ENCODE measurements at places on chromosomes 4 and X.
A peak's percentile ranks its signal among the peaks of the same experiment; 100 is the strongest.

GRCh38 chrX:153686711-153687110 lies 1.0 kb upstream of the SLC6A8 start:
- no peak for DNase-seq

DNA sequence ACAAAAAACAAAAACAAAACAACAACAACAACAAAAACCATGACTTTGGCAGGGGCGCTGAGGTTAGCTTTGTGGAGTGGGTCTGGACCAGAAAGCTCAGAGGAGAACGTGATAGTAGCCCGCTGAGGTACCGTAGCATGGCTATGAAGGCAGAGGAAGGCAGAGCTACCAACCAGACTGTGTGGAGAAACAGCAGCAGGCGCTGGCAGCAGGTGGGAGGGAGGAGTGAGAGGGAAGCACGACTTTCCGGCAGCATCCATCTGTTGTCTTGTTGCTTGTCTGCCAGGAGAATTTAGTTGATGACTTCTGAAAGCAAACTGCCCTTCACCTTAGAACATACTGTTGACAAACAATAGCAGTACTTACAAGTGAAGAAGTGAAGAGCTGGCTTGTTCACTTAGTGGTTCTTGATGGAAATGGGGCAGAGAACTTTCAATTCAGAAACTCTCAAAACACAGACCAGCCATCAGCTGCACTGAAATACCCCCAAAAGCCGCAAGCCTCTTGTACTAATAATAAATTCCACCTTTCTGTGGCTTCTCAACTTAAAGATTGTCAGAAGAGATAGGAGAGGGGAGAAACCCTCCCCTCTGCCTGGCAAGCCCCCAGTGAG lies 447.2 kb downstream of the SLITRK2 start:
- DNase-seq, result no peak

- peak; percentile 71 for DNase-seq
Observed at GRCh38 chr4:70183168-70183939, 12.2 kb upstream of the ODAM start.

DNA sequence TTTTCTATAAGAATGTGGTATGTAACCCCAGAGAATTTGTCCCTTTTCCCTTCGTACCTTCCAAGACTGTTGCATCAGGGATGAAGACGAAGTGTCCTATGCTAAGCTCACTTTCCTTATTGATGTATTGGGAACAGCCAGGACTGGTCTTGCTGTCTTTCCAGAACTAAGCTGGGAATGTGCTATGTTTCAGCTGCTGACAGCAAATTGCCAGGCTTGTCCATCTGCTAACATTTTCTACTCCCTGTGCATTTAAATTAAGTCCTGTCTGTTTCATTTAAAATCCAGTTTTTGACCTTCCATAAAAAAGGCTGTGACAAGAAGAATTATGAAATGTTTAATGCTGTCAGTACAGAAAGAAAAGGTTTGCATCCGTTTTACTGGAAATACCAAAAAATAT lies 87.9 kb downstream of the ATP10D start:
- no peak for DNase-seq

DNA sequence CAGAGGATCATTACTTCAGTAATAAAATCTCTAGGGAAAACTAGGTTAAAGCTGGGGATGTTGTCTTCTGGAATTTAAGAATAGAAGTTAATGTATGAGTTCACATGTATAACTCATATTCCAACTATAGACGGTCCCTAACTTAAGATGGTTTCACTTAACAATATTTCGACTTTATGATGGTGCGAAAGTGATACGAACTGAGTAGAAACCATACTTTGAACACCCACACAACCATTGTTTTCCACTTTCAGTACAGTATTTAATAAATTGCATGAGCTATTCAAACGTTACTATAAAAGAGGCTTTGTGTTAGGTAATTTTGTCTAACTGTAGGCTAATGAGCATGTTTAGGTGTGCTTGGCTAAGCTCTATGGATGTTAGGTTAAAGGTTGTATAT lies 38.7 kb downstream of the CCSER1 start:
- DNase-seq, result no peak

GRCh38 chr4:44446191-44446590 lies 2.4 kb downstream of the KCTD8 start:
- DNase-seq, result no peak
